Uterus (tissue), 4 donors: ENCODE measurements at places on chromosomes 3 and 15.

GRCh38 chr15:99070208-99070607, 34.7 kb upstream of the SYNM start:
- DNase-seq: no peak

DNA sequence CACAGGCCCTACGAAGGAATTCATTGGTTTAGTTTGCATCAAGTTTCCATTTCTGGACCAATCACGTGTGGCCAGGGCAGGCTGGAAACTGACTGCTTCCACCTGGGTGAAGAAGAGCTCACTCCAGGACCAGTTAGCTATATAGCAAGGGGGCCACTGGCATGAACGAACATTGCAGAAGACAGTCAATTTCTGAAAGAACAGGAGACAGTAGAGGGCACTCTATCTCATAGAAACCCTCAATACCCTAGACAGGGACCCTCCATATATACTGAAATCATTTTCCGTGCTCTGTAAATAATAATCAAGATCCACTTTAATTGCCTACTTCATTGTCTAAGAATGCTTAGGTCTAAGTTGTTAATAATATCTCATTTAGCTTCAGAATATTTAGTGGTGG, 215.6 kb downstream of the CADPS start:
- DNase-seq: no peak

GRCh38 chr3:196604548-196604947, 34.9 kb upstream of the NRROS start:
- no peak for DNase-seq

DNA sequence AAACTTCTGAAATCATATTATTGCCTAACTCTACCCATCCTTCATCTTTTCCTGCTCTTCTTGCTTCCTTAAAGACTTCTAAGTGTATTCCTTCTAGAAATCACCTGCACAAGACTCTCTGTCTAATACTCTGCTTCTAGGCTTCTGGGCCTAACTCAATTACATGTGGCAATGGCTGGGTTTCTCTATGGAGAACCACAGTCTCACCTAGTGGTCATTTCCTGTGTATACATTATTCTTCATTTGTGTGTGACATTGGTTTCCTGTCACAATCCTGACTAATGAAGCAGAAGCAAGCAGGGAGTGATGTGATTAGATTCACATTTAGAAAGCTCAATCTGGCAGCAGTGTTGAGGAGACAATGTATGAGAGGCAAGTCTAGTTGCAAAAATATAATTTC, 16.9 kb upstream of the CLDN1 start:
- DNase-seq: no peak

DNA sequence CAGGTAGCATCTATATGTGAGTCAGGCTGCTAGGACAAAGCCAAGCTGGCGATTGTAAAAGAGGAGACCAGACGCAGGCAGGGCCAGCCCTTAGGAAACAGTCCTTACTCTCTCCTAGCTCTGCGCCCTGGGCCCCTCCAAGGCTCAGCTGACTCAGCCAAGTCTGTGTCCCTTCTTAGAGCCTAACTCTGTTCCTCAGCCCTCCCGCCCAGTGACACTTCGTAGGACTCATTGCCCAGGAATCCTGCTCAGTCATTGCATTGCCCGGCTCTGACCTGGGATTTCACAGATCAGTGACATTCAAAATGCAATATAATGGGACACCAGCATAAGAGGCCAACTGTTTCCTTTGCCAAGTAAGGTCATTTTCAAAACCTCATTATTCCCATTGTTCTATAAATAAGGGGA, 244.2 kb downstream of the TLE3 start:
- DNase-seq: no peak

DNA sequence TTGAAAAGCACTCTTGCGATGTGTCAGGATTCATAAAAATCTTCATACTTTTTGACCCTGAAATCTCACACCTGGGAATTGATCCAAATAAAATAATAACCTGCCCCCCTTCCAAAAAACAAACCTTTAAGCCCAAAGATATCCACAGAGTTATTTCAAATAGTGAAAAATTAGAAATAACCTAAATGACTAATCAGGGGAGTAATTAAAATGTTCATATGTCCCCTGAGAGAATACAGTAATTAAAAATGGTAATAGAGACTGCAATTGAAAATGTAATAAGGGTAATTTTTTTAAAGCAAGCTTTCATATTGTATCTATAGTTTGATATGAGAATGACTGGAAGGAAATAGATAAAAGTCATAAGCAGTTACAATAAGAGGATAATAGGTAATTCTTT, 68.0 kb downstream of the CALML4 start:
- no peak for DNase-seq

- no peak for DNase-seq
Measured at GRCh38 chr3:106827515-106828213, 549.6 kb upstream of the CCDC54 start.

DNA sequence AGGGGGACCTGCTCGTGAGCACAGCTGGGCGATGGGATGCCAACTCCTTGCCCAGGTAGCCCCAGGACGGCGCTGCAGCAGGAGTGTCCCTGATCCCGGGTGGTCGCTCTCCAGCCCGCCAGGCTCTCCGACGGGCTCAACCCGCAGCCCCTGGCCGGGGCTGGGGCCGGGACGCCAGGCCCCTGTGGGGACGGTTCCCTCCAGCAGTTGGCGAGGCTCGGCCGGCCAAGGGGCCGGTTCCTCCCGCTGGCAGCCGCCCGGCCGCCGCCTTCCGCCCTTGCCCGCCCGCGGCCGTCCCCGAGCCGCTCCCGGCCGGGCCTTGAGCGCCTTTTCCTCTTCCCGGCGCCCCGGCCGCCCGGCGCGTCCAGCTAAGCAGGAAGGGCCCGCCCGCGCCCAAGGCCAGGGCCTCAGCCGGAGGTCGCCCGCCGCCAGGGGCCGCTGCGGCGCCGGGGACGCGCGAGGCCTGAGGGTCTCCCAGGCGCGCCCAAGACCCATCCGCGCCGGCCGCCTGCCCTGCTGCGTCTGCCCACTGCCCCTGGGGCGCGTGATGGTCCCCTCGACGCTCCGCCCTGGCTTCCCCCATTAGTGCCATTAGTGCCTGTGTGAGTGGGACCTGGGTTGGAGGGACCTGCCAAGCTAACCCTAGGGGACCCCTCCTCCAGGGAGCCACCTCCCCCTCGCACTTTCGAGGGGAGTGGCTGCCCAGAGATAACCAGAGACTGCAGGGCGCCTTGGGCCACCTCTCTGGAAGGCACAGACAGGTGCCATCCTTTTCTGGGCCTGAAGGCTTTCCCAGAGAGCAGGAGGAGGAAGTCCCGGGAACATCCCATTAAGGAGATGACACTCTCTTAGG, 106.4 kb downstream of the FBLN2 start:
- DNase-seq: no peak

- DNase-seq: no peak
Measured at GRCh38 chr3:14565868-14566588, 25.9 kb upstream of the GRIP2 start.

- DNase-seq: peak; percentile 28
Measured at GRCh38 chr3:31288641-31289100, 244.1 kb upstream of the STT3B start.

- DNase-seq: no peak
Measured at GRCh38 chr3:55731741-55732140, 244.6 kb upstream of the WNT5A start.

DNA sequence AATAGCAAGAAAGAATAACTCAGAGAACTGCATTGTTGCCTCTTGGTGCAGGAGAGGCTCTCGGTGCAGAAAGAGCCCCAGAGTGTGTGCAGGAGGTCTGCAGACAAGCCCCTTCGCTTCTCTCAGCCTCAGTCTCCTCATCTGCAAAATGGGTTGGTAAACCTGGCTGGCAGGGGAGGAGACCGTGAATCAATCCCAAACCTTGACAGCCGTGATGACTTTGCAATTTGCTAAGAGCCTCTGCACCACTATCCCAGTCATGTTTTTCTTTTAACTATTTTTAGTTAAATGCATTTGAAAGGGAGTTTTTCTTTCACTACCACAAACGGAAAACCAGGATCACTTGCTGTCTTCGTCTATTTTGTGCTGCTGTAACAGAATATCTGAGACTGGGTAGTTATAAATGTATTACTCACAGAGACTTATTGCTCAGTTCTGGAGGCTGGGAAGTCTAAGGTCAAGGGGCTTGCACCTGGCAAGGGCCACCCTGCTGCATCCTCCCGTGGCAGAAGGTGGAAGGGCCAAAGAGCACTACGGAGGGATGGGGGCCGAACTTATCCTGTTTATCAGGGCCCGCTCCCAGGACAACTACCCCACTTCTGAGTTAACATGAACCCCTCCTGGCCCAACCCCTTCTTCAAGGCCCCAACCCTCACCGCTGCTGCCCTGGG, 14.2 kb upstream of the IQSEC1 start:
- no peak for DNase-seq

DNA sequence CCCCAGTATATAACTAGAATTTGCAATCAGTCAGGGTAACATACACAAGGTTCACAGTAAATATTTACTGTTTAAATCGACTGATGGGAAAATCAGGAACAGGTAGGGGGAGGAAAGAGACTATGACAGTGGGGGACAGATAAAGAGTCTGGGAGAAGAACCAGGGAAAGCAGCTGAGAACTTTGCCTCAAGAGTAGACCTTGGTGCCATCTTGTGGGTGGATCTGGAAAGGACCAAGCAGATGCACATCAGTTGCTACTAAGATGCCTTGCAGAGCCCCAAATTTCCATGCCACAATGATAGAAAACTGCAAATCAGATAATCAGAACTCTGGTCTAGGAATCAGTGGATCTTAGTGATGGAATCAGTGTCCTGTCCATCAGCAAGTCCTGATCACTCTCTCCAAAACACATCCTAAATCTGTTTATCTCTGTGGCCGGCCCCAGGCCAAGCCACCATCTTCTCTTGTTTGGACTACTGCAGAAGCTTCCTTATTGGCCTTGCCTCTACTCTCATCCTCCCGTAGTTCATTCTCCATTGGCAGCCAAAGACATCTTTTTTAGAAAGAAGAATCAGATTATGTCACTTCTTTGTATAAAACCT, 62.7 kb downstream of the PDE8A start:
- DNase-seq: peak; percentile 59

GRCh38 chr15:96849271-96849900, 518.9 kb downstream of the NR2F2 start:
- no peak for DNase-seq

DNA sequence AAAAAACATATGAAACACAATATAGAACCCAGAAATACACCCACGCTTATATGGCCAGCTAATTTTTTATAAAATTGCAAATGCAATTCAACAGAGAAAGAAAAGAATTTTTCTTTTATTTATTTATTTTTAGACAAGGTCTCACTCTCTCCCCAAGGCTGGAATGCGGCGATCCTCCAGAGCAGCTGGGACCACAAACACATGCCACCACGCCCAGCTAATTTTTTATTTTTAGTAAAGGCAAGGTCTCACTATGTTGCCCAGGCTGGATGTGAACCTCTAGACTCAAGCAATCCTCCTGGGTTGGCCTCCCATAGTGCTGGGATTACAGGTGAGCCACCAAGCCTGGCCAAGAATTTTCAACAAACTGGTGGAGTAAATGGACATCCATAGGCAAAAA, 117.9 kb downstream of the SCAPER start:
- DNase-seq: no peak

GRCh38 chr3:182464513-182465145, 328.7 kb upstream of the ATP11B start:
- DNase-seq: no peak

DNA sequence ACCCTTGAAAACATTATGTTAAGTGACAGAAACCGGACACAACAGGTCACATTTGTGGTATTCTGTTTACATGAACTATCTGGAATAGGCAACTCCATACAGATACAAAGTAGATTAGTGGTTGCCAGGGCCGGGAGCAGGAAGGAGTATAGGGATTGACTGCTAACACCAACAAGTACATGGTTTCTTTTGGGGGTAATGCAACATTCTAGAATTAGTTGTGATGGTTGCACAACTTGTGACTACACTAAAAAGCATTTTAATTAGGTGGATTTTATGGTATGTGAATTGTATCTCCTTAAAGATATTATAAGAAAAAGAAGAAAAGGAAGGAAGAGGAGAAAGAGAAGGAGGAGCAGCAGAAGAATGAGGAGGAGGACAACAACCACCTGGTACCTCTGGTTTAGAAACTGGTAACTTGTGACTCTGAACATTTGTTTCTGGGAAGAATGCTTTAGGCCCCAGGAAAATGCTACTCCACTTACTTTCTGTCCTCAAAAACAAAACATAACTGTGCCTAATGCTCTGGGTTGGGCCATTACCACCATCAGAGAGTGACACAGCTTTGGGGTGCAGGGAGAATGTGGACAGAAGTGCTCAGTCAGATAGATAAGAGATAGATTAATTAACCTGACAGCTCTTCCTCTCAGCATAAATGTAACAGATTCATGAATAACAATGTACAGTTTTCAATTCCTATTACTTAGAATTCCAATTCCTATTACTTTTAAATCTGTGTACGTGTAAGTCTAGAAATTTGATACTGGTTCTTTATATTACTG, 20.3 kb downstream of the SETMAR start:
- DNase-seq: no peak

DNA sequence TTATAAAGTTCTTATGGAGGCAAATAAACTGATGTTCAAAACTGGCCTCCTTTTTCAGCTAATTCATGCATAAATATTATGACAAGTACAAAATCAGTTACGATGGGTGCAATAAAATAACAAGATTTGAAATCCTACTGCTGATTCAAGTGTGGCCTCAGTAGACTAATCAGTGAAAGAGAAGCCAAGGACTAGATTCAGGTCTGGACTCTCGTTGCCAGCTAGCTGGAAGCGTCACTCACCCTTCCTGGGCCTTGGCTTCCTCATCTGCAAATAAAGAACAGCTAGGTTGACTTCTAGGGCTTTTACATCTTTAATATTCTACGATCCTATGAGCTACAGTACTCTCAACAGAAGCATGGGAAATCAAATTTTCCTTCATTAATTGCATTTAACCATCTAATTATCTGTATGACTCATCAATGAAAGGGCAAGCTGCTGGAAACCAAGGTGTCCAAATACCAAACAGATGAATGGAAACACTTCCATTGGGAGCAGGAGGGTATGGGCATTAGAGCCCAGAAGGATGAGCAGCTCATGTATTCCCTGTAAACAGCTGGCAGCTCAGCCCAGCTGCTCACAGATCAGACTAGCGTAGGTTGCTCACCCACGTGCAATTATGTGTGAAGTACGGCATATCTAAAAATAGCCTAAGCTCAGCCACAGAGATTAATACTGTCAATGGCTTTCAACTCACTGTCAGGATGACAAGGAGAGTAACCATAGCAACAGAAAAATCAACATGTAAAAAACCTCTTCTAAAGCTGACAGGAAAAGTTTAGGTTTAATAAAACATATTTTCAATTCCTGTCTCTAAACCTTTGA, 294.8 kb downstream of the PLCL2 start:
- DNase-seq: no peak

GRCh38 chr15:62099094-62099601, 32.4 kb downstream of the C2CD4A start:
- no peak for DNase-seq

GRCh38 chr3:157532529-157533297, 29.5 kb upstream of the VEPH1 start:
- DNase-seq: no peak
